A549 treated with CORT108297 at 1 μM for 4 hours (cell line): ENCODE measurements at places on chromosomes 12 and 14. TPM values are rescaled to one million over a fixed set of nuclear protein-coding genes. Genes with fewer than 3 reads are reported as not detected.

Gene MYO1H
- not detected in 5 replicates for total RNA-seq

Gene ADCK1
- 6.2 to 7.1 TPM (median 6.5 TPM) in 5 replicates for total RNA-seq

Gene KRT6A
- 1.4 to 2.9 TPM (median 1.6 TPM) in 5 replicates for total RNA-seq

Gene ART4
- total RNA-seq: 0.09 TPM in 1 of 5 replicates, not detected in the others

Gene TAS2R30
- total RNA-seq: 0.05 TPM in 1 of 5 replicates, not detected in the others
